ENCODE measurements at places on chromosomes 4 and X.

- DNase-seq: no peak
Measured at GRCh38 chr4:154807042-154807630, 26.1 kb downstream of the RBM46 start.

- no peak for DNase-seq
Measured at GRCh38 chr4:24364852-24365251, 219.5 kb downstream of the DHX15 start.

DNA sequence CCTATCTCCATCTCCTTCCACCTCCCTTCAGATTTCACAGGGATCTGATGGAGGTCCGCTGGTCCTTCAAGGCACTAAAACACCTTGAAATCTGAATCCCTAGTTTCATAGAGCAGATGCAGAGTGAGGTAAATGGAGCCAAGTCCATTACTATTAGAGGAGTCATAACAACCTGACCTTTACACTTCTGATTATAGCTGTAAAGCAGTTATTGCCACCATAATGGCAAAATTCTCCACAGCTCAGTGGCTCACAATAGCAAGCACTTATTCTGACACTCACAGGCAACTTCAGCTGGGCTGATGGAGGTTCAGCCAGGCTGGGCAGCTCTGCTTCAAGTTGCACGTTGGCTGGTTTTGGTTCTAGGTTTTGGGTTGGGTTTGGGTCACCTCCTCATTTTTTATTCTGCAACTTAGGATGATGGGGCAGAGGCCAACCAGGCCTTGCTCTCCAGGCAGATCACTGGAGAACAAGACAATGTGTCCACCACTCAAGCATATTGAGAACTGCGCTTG is 51.4 kb upstream of the LRAT start:
- DNase-seq: no peak

GRCh38 chrX:20350596-20350995 is 83.9 kb upstream of the RPS6KA3 start:
- no peak for DNase-seq

- no peak for DNase-seq
Measured at GRCh38 chr4:37798616-37799015, 27.9 kb upstream of the PGM2 start.

GRCh38 chr4:20831746-20832145 is 131.5 kb downstream of the PACRGL start:
- DNase-seq: no peak

- no peak for DNase-seq
Measured at GRCh38 chr4:144575181-144575580, 70.8 kb upstream of the HHIP start.

DNA sequence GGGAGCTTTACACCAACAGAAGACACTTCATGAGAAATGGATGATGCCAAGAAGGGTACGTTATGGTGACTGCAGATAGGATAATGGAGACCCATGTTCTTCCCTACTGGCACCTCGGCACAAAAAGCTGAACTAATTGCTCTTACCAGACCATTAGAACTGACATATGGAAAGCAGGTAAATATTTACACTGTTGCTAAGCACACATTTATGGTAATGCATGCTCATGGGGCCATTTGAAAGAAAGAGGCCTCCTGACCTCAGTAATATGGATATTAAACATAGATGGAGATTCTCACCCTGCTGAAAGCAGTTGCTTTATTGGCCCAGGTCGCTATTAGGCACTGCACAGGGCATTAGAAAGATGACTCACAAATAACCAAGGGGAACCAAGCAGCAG is 1759.6 kb downstream of the C4orf33 start:
- DNase-seq: no peak

- DNase-seq: no peak
Measured at GRCh38 chr4:105002278-105002677, 144.4 kb upstream of the TET2 start.

DNA sequence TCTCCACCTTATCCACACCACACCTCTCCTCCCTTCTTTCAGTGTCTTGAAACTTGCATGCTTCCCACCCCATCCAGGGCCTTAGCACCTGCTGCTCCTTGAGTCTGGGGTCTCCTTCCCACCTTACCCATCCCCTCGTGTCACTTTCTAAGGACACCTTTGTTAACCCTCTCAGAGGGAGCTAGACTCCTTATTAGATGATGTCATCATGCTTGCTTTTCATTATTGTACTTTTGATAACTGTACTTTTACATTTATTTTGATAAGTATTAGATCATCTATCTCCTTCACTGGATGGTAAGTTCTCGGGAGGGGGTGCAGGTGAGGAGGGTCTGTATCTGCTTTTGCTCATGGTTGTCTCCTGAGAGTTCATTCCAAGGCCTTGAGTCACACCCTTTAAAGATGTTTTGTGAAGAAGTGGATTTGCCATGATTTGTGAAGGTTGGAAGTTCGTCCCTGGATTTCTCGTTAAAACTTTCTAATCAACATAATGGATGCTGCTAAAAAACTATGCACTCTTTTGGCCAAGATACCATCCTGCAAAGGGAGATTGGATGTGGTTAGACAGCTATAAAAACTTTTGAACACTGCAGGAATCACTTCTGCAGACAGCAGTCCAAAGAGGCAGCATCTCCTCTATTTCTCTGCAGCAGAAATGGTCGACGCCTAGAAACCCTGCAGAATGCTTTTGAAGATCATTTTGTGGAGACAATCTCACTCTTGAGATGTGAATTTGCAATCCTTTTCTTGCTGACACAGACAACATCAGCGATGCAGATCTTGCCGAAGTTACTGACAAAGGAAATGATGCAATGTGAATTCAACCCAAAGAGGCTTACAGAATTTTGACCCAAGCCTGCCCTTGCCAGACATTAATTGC is 69.6 kb downstream of the ENPP6 start:
- DNase-seq: no peak

DNA sequence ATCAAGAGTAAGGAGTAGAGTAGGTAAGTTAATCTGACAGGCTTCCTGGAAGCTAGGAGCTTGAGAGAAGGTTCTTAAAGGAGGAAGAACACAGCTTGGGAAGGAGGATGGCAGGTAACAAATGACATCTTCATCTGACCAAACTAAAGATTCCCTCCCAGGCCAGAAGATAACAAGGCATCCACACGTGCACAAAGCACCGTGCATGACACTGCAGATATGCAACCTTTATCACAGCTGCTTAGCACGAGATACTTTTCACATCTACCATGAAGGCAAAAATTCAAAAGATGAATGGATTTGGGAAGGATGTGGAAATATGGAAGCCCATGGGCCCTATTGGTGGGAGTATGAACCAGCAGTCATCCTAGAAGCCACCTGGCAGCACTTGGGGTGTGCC is 34.3 kb downstream of the CD99L2 start:
- DNase-seq: no peak

DNA sequence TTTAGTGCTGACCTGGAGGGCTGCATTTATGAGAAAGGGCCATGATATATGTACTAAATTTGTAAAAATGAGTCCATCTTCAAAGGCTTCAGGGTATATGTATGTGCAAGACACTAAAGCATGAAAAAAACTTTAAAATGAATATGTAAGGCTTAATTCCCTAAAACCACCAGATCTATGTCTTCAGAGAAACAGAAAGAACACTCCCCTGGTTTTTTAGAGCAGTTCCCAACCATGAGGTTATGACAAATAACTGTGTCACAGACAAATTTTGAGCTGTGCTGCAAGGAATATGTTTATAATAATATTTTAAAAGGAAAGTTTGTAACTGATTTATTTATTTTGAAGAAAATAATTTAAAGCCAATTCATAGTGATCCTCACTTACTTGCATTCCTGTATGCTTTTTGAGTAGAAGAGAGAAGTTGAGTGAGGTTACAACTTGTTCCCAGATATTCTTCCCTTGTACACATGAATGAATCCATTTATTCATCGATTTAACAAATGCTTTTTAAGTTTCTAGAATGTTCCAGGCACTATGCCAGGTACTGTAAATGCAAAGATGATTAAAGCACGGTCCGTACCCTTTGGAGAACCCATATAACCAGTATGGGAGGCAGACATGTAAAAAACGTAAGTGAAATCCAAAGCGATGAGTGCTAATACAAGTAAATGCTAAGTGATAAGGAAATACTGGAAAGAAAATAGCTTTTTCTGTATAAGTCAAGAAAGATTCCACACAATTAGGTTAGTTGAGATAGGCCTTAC is 295.2 kb upstream of the DIAPH2 start:
- no peak for DNase-seq

- no peak for DNase-seq
Measured at GRCh38 chr4:1333256-1333655, 13.8 kb upstream of the UVSSA start.

DNA sequence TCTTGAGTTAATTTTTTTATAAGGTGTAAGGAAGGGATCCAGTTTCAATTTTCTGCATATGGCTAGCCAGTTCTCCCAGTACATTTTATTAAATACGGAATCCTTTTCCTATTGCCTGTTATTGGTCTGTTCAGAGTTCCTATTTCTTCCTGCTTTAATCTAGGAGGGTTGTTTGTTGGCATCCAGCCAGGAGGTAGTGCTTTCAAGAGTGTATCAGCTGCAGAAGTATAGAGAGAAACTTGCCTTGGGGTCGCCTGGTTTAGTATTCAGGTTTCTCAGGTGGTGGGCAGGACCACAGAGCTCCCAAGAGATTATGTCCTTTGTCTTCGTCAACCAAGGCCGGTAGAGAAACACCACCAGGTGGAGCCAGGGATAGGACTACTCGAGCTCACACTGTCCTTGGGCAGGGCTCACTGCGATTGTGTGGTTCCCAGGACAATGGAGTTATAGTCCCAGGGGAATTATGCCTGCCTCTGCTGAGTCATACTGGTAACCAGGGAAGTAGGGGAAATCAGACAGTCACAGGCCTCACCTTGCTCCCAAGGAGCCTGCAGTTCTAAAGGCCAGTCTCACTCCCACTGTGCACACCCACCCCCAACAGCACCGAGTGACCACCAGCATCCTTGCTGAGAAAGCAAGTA is 168.1 kb downstream of the VSIG4 start:
- DNase-seq: no peak

GRCh38 chr4:153146031-153146430 is 58.2 kb upstream of the TRIM2 start:
- no peak for DNase-seq

- DNase-seq: no peak
Measured at GRCh38 chr4:133592591-133592990, 443.5 kb downstream of the PCDH10 start.

Data from mesothelial cell of epicardium (in vitro differentiated cells).